ENCODE measurements at places on chromosomes 4 and X.
A peak's percentile ranks its signal among the peaks of the same experiment; 100 is the strongest.

- DNase-seq = no peak
Measured at GRCh38 chr4:140046543-140046942, 107.4 kb downstream of the MAML3 start.

DNA sequence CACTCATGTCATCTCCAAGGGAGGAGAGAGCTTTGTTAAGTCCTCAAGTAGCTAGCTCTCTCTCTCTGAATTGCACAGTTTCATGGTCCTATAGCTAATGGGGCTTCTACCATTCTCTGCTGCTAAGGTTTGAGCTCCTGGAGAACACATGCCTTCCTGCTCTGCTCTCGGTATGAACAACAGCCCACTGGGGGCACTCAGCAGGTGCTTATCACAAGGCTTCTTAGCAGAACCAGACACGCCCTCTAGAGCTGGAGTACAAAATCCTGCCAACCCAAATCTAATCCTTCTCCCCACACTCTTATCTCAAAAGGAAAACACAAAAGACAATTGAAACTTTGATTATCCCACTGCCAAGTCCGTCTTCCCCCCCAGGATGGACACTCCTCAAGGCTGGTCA is 176.5 kb downstream of the HS3ST1 start:
- DNase-seq = no peak

- DNase-seq = no peak
Measured at GRCh38 chr4:85165808-85166207, 199.3 kb upstream of the WDFY3 start.

- no peak for DNase-seq
Measured at GRCh38 chr4:88747351-88747750, 49.7 kb upstream of the NAP1L5 start.

GRCh38 chr4:183332447-183332846 is 10.2 kb upstream of the CLDN24 start:
- DNase-seq = no peak

GRCh38 chrX:77061022-77061421 is 386.2 kb upstream of the FGF16 start:
- no peak for DNase-seq

DNA sequence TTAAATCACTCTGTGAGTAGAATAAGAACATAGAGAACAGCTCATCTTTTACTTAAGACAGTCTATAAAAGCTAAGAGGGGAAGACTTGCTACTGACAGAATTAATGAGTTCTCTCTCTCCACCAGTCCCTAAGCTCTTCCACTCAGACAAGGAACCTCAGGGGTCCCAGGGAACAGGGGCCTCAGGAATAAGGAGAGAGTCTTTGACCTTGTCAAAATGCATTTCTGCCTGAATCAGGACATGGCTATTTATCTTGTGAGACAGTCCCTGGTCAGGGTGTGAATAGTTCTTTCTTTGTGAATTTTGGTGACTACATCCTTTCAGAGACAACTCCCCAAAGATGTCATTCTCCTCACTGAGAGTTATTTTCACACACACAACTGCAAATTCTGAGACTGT is 218.7 kb upstream of the HS3ST1 start:
- DNase-seq = no peak

DNA sequence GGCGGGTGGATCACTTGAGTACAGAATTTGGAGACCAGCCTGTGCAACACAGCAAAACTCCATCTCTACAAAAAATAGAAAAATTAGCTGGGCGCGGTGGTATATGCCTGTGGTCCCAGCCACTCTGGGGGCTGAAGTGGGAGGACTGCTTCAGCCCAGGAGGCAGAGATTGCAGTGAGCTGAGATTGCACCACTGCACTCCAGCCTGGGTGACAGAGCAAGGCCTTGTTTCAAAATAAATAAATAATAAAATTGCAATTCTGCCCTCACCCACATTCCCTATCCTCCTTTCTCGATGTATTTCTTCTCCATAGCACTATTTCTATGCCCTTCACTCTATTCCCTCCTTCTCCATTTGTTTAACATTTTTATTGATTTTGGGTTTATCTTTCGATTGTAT is 8.7 kb upstream of the SLAIN2 start:
- DNase-seq = no peak

GRCh38 chr4:24287096-24287495 is 297.3 kb downstream of the DHX15 start:
- DNase-seq = no peak

DNA sequence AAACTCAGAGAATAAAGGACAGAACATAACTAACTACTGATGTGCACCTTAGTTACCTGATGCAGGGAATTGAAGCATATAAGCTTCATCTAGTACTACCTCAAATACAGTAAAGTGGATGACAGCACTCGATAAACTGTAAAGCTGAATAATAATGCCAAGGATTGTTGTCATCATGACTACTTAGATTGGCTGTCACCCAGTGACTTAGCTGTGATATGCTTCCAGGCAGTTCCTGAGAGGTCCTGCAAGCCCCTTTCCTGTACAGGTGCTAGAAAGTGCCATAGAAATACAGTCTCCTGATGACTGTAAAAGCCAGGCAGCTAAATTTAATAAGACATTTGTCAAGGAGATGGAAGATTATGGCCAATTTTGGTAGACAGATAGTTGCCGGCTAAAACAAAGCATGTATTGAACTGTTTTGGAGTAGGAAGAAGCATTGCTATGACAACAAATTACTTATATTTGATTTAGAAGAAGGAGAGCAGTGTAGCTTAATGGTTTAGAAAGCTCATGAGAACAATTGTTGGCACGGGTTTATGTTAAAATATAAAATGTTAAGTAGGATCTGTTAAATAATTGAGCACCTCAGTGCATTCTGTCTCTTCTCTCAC is 29.7 kb downstream of the TMEM164 start:
- no peak for DNase-seq

DNA sequence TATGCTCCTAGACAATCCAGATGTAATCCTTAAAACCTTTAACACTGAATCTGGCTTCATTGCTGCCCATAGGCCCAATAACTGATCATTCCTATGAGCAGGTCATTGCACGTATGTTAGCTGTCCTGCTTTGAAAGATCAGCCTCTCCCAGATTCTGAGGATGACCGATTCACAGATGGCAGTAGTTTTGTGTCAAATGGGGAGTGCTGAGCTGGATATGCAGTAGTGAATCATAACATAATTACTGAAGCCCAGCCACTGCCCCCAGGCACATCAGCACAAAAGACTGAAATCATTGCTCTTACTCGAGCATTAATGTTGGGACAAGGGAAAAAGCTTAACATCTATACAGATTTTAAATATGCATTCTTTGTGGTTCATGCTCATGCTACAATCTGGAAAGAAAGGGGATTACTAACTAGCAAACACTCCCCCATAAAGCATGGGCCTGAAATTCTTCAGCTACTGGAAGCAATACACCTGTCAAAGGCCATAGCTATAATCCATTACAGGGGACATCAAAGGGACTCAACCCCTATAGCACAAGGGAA is 16.4 kb upstream of the ZNF280C start:
- DNase-seq = peak; percentile 40

GRCh38 chr4:7298619-7299009 is 106.3 kb downstream of the SORCS2 start:
- DNase-seq = no peak

DNA sequence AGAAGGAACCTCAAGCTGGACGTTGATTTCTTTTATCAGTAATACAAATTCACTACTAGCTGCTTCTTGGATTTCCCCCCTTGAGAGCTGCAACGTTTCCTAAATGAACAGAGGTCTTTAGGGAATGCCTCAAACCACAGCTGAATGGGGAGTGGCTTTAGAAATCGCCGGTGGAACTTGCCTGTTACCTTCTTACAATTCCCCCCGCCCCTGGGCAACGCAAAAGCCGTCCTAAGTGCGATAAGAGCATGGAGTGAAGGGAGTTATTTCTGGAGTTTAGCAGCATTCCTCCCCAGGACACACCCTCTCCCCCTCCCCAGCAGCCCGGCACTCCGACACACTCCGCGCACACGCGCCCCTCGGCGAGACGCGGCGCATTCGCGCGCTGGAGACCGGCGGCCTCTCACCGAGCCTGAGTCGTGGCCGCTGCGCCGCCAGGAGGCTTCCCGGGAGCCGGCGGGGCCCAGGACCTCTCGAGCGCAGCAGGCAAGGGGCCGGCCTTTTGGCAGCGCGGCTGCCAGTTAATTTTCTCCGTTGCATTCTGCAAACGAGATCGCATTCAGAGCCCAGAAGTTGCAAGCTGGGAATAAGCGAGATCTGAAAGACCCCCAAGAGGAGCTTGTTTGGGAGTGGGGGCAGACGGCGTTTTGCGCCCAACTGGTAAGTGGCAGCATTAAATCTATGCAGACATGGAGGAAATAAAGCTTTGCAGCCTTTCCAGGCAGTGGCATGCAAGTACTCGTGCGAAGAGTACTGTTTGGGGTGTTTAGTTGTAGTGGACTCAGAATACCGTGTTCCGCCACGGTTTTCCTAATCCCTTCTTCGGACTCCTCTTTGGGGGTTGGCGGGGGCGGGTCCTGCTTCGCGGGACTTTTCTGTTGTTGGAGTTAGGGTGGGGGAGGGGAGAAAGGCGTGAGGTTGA is 134.7 kb downstream of the PALLD start:
- peak; percentile 24 for DNase-seq

- peak; percentile 7 for DNase-seq
Measured at GRCh38 chrX:15416133-15416993, 32.1 kb upstream of the VEGFD start.

DNA sequence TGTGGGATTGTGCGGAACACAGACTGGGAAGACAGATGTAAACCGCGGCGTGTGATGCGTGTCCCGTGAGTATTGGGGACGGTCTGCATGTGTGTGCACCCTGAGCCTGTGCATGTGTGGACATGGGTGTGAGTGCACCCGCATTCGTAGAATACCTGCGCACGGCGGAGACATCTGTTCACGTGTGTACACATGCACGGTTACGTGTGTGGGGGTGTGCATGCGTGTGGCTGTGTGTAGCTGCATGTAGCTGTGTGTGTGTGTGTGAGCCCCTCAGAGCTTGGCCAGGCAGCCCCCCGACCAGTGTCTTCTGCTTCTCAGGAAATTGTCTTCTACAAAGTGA is 19.6 kb downstream of the ATP5ME start:
- no peak for DNase-seq

DNA sequence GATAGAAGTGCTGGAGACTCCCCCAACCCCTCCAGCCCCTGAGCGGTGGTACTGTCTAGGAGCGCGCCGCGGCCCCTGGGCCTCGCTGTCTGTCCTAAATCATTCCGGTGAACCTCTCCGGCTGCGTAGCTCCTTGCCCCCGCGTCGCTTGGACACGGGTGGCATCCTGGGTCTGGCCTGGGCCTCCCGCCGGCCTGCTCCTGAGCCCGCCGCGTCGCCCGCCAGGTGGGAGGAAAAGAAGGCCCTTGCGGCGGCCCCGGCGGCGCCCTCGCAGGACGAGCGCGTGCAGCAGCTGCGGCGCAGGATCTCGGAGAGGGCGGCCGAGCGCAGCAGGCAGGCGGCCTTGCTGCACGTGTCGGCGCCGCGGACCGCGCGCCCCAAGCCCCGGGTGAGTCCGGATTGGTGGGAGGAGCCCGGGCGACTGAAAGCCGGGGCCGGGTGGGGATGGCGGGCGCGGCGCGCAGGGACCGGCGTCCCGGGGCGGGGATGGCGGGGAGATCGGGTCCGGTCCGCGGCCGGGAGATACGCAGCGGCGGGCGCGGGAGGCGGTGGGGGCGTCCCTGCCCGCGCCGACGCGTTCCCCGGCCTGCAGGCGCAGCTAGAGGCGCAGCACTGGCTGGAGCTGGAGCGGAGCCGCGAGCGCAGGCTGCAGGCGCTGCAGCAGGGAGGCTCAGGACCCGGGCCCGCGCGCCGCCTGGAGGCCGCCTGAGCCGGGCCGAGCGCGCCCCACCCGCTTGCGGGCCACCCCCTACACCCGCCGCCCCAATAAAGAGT is 6.5 kb upstream of the RNF4 start:
- peak; percentile 24 for DNase-seq

DNA sequence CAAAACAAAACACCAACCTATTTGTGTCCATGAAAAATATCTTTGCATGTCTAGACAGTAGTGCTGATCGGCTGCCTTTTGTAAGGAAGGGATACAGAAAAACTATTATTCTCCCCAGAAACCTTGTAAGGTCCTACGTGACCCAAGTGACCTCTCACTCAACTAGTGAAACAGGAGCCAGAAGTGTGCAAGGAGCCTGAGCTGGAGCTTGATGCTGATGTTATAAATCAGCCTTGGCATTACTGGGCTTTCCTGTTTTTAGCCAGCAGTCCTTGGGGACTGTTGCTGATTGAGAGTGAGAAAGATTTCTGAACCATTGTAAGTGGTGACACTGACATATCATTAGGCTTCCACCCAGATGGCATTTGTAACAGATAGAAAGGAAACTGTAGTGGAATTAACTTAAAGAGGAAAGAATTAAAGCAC is 100.8 kb upstream of the LIMCH1 start:
- DNase-seq = no peak

DNA sequence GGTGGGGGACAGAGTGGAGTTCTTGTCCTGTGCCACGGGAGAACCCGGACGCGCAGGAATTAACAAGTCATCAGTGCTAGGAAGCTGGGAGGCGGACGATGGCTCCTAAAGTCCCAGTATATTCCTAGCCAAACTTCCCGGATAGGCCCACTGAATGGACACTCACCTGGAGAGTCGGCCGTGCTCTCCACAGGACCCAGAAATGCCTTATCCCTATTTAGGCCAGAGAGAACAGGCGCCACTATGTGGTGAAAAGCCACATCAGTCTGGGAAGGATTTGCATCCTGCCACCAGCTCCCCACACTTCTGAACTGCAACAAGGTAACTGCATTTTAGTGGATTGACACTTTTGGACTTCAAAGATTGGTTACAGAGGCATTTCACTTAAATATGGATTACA is 1.1 kb downstream of the CFAP299 start:
- no peak for DNase-seq

DNA sequence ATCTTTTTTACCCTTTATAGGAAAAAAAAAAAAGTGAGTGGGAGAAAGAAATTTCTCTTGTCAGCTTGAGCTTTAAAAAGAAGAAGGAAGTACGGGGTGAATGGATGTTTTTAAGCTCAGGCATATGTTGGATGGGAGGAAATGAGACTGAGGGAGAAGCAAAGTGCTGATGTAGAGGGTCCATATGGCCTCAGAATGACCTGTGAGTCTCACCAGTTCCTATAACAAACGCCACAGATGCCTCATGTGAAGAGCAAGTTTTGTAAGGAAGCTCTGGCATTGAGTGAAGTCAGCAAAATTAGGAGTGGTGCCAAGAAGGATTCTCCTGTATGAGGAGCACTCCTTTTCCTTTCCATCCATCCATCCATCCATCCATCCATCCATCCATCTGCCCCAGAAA is 214.6 kb downstream of the PTTG2 start:
- no peak for DNase-seq

DNA sequence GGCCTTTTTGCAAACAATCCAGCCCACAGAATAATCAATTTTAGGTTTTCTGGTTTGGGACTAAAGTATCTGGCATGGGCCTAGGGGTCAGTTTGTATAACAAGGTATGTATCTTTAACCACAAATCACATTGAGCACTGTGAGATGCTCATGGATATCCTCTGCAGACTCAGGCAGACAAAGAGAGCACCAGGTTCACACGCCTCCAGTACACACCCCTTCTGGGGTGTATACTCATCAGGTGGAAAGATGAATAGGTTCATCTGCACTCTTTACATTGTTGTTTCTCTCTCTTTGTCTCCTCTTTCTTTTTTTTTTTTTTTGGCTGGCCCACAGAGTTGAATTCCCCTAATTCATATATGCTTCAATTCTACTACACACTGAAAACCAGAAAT is 21.1 kb downstream of the TEC start:
- DNase-seq = no peak

- DNase-seq = no peak
Measured at GRCh38 chr4:40991908-40992307, 222.4 kb downstream of the APBB2 start.
